Neural crest cell (in vitro differentiated cells): ENCODE measurements at places on chromosomes 4 and X. TPM values are rescaled to one million over a fixed set of nuclear protein-coding genes. Genes with fewer than 3 reads are reported as not detected.

LONRF3 gene
- 0.20 and 0.30 TPM in 2 replicates for total RNA-seq

AKAP14 gene
- total RNA-seq, result not detected in 2 replicates

PLXNB3 gene
- 15.7 and 16.2 TPM in 2 replicates for total RNA-seq

CT55 gene
- 0.14 and 0.23 TPM in 2 replicates for total RNA-seq

GAR1 gene
- 25.0 and 28.3 TPM in 2 replicates for total RNA-seq

PIN4 gene
- total RNA-seq, result 14.0 and 16.7 TPM in 2 replicates

RASL11B gene
- 10.2 and 11.3 TPM in 2 replicates for total RNA-seq

XG gene
- not detected in 2 replicates for total RNA-seq

CTAG2 gene
- not detected in 2 replicates for total RNA-seq

SLITRK4 gene
- total RNA-seq, result 2.0 and 2.7 TPM in 2 replicates

CSN1S1 gene
- total RNA-seq, result not detected in 2 replicates

FAT1 gene
- total RNA-seq, result 127 and 130 TPM in 2 replicates

DNA sequence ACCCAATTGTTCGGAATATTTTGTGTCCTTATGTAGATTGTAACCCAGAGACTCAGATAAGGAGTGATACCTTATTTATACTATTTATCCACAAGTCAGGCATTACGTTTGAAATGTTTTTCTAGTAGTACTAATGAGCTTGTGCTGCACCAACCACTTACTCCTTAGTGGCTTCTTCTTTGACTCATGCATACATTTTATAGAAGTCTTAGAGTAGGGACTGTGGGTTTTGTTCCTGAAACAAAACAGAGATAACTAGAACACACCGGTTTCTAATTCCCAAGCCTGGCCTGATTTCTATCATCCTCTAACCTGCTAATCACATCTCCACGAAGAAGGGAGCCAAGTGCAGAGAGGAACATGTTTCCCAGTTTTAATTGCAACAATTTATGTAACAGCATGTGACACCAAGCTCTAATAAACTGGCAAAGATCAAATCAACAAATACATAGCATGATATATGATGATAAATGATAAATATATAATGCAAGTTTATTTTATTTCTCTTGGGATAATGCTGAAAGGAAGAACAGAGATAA is 32.3 kb downstream of the MGARP start:
- no peak for DNase-seq

- no peak for DNase-seq
Measured at GRCh38 chr4:144507311-144508101, 138.4 kb upstream of the HHIP start.

- no peak for DNase-seq
Measured at GRCh38 chr4:176910646-176911045, 117.9 kb upstream of the VEGFC start.

DNA sequence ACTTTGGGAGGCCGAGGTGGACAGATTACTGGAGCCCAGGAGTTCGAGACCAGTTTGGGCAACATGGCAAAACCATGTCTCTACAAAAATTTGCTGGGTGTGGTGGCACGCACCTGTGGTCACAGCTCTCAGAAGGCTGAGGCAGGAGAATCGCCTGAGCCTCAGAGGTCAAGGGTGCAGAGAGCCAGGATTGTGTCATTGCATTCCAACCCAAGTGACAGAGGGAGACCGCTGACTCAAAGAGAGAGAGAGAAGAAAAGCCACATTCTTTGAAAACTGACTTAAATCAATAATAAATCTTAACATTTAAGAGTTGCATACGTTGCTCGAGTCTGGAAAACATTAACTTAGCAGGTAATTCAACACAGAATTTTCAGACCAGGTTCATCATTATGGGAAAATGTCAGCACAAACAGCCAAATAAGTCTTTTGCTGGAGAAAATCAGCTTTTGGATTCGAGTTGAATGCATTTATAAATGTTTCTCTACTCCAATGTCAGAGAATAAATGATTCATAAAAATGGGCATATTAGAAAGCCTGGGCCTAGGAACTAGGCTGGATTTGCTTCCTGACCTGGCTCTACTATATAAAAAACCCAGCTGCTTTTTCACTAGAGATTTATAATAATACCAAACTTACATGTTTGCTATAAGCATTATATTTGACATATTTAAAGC is 68.3 kb upstream of the RBPJ start:
- no peak for DNase-seq

GRCh38 chrX:20432746-20433387 is 166.2 kb upstream of the RPS6KA3 start:
- no peak for DNase-seq

- no peak for DNase-seq
Measured at GRCh38 chrX:131609480-131609879, 65.6 kb downstream of the OR13H1 start.

- no peak for DNase-seq
Measured at GRCh38 chr4:165541851-165542459, 163.1 kb downstream of the CPE start.

- no peak for DNase-seq
Measured at GRCh38 chrX:12890467-12890866, 16.0 kb upstream of the TLR8 start.

DNA sequence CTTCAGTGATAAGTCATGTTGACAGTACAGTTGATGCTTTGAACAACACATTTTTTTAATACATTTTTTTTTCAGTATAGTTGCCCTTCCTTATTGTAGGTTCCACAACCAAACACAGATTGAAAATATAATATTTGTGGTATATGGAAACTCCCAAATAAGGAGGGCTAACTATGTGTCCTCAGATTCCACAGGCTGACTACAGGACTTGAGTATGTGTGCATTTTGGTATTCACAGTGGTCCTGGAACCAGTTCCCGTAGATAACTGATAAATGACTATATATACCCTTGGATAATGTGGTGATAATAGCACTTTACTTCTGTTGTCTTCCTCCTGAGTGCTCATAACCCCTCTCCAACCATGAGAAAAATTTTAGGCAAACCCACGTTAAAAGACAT is 111.6 kb upstream of the NUDT6 start:
- DNase-seq, result no peak

- no peak for DNase-seq
Measured at GRCh38 chrX:19152762-19153161, 30.5 kb upstream of the ADGRG2 start.

DNA sequence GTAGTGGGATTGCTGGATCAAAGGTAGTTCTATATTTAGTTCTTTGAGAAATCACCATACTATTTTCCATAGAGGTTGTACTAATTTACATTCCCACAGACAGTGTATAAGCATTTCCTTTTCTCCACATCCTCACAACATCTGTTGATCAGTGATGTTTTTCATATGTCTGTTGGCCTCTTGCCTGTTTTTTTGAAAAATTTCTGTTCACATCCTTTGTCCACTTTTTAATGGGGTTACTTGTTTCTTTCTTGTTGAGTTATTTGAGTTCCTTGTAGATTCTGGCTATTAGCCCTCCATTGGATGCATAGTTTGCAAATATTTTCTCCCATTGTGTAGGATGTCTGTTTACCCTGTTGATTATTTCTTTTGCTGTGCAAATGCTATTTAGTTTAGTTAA is 72.6 kb downstream of the STOX2 start:
- no peak for DNase-seq

GRCh38 chr4:55920571-55920970 is 28.2 kb upstream of the CEP135 start:
- DNase-seq, result no peak

DNA sequence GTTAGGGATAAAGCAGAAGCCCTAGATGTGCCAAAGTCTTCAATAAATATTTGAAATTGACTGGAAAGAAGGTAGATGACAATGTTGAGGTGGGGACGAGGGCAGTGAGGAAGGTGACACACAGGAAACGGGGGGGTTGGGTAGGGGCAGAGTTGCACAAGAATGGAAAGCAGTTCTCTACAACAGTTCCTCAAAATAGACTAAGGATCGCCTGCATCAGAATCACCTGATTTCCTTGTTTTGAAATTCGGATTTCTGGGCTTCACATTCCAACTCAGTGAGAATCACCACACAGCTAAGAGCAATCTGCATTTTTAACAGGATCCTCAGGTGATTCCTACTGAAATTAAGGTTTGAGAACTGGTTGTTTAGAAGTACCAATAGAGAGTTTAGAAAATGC is 70.6 kb downstream of the ARFIP1 start:
- DNase-seq, result no peak

DNA sequence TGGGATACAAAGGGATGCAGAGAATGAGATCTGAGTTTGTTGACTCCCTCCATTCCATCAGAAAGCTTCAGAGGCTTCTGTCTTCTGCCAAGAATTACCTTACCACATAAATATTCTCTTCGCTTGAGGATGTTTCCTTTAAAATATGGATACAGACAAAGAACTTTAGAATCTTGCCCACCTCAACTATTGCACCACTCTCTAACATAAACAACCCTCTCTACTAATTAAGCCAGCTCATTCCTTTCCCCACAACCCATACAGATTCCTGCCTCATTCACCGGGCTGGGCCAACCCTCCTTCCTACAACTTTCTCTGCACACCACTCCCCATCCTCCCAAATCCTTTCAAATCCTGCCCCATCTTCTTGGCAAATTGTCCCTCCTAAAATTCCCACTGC is 315.8 kb downstream of the RAB28 start:
- DNase-seq, result no peak

- no peak for DNase-seq
Measured at GRCh38 chr4:67120369-67120768, 424.9 kb downstream of the CENPC start.

GRCh38 chr4:168162604-168163003 is 70.3 kb downstream of the ANXA10 start:
- no peak for DNase-seq

- no peak for DNase-seq
Measured at GRCh38 chr4:183960962-183961541, 55.9 kb downstream of the STOX2 start.

DNA sequence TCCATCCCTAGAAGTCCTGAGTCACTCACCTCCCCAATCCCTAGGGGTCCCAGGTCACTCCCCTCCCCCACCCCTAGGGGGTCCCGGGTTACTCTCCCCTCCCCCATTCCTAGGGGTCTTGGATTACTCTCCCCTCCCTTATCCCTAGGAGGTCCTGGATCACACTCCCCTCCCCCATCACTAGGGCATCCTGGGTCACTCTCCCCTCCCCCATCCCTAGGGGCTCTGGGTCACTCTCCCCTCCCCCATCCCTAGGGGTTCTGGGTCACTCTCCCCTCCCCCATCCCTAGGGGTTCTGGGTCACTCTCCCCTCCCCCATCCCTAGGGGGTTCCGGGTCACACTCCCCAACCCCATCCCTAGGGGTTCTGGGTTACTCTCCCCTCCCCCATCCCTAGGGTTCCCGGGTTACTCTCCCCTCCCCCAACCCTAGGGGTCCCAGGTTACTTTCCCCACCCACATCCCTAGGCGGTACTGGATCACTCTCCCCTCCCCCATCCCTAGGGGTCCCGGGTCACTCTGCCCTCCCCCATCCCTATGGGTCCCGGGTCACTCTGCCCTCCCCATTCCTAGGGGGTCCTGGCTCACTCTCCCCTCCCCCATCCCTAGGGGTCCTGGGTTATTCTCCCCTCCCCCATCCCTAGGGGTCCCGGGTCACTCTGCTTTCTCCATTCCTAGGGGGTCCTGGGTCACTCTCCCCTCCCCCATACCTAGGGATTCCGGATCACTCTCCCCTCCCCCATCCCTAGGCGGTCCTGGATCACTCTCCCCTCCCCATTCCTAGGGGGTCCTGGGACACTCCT is 2.1 kb downstream of the ASMTL start:
- no peak for DNase-seq

DNA sequence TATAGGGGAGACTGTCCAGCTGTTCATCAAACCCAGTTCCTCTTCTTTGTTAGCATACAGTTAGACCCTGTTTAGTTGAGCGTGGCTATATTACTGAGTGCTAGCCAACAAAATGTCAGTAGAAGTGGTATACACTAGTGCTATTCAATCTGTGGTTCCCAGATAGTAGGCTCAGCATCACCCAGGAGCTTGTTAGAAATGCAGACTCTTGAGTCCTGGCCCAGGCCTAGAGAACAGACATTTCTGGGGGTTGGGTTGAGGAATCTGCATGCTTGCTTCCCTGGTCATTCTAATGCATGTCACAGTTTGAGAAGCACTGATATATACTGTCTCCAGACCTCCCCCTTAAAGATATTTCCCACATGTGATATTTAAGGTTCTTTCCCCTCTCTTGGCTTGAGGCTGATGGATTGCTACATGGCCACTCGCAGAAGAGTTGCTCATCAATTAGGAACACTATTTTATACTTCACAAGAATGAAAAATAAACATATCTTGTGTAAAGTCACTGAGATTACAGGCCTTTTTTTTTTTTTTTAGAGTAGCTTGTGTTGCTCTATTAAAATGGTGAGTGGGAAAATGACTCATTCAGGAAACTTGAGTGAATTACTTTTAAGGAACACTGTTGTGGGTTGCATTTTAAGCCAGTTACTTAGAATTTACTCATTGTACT is 289.0 kb downstream of the STIM2 start:
- DNase-seq, result no peak

GRCh38 chrX:17741123-17741511 is 3.8 kb downstream of the SCML1 start:
- no peak for DNase-seq

DNA sequence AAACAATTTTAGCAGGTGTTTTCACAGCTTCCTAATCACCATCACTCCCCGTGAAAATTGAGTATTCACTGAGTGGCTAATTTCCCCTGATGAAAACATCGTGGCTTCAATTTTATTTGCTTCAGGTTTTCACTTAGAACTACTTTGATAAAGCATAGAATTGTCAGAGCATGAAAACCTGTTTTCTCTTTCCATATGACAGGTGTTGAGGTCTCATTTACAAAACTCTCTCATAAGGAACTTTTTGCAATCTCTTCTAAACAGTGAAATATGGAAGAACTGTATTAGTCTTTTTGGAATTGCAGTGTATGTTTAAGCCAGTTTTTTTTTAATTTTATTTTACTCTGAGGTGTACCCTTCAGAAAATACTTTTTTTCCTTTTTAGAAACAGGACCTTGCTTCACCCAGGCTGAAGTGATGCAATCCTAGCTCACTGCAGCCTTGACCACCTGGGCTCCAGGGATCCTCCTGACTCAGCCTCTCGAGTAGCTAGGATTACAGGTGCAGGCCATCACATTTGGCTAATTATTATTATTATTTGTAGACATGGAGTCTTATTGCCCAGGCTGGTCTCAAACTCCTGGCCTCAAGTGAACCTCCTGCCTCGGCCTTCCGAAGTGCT is 111.2 kb upstream of the RAPGEF2 start:
- no peak for DNase-seq

GRCh38 chr4:72444092-72444491 is 124.9 kb downstream of the ADAMTS3 start:
- no peak for DNase-seq

DNA sequence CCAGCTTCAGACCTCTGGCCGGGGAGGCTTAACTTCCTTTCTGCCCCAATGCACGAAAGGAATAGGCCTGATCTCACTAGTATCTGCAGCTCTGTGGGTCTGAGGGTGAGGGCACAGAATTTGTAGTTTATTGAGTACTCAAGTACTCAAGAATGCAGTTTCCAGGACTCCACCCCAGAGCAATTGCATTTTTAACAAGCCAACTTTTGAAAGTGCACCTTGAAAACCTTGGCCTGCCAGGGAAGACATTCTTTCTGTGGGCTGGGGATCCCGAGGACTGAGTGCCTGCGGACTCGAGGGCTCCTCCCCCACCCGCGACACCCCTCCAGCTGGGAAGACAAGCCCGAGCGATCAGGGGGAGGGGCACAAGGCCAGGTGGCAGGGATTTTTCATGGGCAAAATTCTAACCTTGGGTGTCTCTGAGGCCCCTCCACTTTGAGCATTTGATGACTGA is 22.4 kb downstream of the RS1 start:
- no peak for DNase-seq
